Kasumi-1 (cell line): ENCODE measurements at places on chromosomes 12 and 14.

- peak; percentile 27 for DNase-seq
Measured at GRCh38 chr12:94123127-94123526, 25.2 kb upstream of the PLXNC1 start.

DNA sequence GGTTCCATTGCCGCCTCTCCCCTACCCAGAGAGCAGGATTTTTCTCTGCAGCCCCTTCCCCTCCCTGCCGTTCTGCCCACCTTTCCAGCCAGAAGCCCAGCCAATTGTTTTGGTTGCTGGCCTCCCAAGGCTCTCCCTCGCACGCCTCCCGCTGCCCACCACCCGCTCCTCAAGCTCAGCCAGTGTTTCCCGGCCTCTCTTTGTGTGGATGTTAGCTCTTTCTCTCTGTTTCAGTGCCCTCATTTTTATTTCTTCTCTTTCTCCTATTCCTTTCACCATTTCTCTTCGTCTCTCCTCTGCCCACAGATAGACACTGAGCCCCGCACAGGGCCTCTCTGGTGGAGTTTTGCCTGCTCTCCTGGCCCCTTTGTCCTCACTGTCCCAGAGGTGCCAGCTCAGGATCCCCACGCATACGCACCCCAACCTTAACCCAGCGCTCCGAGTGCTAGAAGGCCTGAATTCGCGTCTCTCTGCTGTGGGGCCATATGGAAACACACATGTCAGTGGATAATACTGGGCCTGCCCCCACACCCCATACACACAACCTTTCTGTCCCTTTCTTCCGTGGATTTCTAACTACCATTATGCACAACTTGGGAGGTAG is 54.9 kb downstream of the SMUG1 start:
- no peak for DNase-seq

- DNase-seq: peak; percentile 47
Measured at GRCh38 chr12:111788178-111788654, 21.5 kb downstream of the ALDH2 start.

GRCh38 chr12:52120951-52121823 is 41.7 kb downstream of the SMIM41 start:
- DNase-seq: no peak

GRCh38 chr12:81043979-81044740 is 33.7 kb upstream of the ACSS3 start:
- no peak for DNase-seq
